H4 (cell line): ENCODE measurements at places on chromosomes 2 and 18. TPM values are rescaled to one million over a fixed set of nuclear protein-coding genes. Genes with fewer than 3 reads are reported as not detected.

GRCh38 chr2:241372361-241372992 is 16.4 kb downstream of the FARP2 start:
- DNase-seq = no peak

GRCh38 chr2:168583710-168584521 is 127.8 kb downstream of the CERS6 start:
- peak; percentile 14 for DNase-seq

DNA sequence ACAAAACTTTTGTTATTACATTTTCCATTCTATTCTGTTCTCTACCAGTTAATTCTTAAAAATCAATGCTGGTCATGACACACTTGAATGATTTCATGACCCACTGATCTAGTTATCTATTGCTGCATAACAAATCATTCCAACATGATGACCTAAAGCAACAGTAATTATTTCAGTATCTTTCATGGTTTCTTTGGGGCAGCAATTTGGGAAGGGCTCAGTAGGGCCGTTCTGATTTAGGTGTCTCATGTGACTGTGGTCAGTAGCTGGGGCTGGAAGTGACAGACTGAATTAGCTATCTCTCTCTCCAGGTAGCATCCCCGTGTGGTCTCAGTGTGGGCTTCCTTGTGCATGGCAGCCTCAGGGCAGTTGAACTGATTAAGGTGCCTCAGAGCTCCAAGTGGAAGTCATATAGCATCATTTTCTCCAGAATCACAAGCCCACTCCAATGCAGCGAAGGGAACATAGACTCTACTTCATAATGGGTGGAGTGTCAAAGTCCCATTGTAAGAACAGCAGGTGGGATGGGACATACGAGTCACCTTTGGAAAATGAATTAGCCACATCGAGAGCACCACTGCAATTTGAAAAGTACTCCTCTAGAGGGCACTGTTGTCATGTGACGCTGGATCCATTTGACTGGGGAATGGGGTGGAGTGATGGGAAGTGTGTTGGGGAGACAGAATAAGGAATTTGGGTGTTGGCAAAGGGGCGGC is 39.1 kb upstream of the FAM136A start:
- peak; percentile 35 for DNase-seq

GRCh38 chr2:85748985-85749875 is 4.6 kb upstream of the ATOH8 start:
- no peak for DNase-seq

DNA sequence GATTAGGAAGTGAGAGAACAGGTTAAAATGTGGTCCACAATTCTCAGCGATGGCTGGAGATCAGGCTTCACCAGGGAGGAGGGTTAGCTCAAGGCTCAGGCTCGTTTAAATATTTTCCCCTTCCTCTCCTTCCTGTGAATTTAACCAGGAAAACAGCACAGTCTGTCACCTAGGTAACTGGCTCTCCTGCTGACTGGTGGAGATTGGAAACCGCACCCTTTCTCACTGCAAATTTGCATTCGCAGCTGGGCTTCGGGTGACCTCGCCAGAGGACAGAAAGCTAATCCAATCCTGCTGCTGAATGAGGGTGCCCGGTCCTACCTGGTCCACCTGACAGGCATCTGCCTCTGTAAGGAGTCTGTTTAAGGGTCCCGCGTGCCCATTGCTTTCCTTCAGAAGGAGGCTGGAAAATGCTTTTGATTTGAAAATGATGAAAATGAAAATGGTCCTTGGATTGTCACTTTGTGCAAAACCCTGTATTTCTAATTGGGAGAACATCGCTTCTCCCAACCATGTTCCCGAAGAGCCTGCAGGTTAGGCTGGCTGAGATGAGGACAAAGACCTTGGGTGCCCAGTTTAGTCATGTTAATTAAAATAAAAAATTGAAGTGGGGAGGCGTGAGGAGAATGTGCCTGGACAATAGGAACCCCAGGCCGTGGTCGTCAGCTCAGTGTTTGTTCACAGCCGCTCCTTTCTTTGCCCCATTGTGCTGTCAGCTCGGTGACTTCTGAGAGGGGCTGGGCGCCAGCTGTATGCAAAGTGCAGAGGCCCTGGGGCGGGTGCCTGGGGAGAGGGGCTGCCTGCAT is 43.4 kb upstream of the MTCL1 start:
- no peak for DNase-seq

DNA sequence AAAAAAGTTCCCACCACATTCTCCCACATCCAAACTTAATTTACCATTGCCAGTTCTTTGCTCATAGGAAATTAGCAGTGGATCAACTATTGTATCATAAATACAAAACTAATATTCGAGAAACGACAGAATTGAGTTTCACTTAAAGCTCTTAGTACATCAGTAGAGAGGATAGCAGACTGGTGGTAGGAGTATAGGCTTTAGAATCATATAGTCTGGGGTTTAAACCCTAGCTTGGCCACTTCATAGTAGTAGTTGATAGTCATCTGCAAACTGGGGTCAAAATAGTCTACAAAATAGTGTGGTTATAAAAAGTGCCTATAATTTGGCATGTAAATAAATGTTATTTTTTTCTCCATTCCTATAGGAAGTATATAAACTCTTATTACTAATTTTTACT is 30.9 kb downstream of the PIK3C3 start:
- no peak for DNase-seq

GRCh38 chr2:28750316-28751251 is 1.0 kb upstream of the PPP1CB start:
- DNase-seq = peak; percentile 15

DNA sequence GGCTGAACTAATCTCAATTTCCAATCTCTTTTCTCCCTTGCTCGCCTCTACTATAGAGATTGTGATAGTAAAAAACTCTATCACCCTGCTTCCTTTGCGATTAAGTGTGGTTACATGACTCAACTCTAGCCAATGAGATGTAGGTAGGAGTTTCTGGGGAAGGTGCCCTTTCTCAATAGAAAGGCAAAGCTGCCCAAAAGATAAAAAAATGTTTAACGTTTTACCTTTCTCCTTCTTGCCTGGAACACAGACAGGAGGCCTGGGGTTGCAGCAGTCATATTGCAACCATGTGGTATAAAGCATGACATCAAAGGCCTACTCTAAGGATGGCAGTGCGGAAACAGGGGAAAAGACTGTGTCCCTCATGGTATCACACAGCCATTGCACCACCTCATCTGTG is 31.5 kb downstream of the TMEM37 start:
- DNase-seq = no peak

DNA sequence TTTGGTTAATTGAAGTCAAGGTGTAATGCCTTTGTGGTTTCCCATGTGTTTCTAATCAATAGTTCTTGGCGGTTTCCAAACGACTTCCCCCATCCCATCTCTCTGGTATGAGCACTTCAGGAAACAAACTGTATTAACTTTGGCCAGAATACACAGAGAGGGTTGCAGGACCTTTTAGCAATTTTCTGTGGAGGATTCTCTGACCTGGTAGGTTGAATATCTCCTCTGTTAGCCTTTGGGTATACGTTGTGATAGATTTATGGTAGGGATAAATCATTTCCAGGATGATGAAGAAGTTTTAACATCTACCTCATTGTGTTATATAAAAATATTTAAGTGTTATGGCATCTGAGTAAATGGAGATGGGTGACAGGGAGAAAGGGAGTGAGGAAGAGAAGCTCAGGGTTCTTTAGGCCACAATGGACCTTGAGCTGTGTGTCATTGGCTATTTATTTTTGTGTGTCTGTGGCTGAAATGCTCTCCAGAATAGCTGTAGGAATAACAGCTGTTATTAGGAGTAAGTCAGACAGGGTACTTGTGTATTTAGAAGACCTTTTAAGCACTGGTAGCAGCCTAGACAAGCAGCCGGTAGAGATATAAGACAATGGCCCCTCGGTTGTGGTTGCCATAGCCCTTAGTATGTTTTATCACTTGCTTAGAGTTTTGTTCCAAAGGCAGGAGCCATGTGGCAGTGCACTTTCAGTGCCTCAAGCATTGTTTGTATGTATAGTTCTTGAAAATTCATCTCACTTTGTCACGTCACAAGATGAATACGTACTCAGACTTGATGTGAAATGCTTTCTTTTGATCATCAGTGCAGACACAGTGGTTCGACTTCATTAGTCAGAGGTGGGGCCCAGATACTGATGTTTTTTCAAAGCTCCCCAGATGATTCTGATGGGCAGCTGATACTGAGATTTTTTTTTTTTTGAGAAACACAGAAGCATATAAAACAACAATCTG is 91.1 kb downstream of the FMNL2 start:
- DNase-seq = no peak

DNA sequence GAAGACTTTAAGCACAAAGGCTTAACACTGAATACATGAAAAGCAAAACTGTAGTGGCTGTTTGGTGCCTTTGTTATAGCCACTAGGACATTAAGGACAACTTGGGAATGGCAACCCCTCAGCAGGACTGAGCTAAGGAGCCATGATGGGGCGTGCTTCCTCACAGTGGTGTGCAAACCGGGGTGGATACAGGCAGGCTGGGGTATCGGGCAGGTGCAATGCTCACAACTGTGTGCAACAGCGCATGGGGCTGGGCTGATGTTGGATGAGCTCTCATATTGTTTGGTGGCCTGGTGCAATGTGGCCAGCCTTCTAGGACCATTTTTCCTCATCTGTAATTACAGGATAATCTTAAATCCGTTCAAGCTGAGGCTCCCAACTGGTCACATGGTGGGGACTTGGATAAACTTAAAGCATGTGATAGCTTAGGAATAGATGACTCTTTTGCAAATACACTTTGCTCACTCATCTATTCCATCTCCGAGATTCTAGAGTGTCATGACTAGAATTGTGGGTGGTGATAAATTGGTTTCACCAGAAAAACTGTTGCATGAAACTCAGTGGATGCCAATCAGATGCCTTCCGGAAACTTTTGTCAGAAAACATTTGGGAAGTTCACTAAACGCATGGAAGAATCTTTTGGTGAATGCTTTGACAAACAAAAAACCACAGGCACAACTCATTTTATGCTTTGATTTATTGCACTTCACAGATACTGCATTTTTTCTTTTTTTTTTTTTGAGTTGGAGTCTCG is 116.5 kb downstream of the PXDN start:
- DNase-seq = no peak

- DNase-seq = no peak
Observed at GRCh38 chr2:185242462-185242861, 496.1 kb upstream of the FSIP2 start.

- no peak for DNase-seq
Observed at GRCh38 chr2:218280260-218280870, 10.0 kb downstream of the PNKD start.

DNA sequence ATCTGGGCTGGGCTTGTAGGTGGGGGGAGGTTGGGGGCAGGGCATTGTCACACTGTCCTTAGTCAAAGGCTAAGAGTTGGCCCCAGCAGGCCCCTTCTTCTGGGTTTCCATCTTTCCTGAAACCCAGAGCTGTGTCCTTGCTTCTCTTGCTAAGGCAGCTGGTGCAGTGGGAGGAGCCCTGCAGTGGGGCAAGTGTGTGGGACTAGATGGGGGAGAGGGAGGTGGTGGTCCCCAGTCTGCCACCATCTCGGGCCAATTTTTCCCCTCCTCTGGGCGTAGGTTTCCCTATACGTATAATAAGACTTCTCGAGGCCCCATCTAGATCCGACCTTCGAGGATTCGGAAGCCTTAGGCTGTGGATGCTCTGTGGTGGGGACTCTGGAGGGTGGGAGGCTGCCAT is 3.5 kb downstream of the KCNF1 start:
- no peak for DNase-seq

- no peak for DNase-seq
Observed at GRCh38 chr2:179428649-179429048, 164.0 kb upstream of the SESTD1 start.

DNA sequence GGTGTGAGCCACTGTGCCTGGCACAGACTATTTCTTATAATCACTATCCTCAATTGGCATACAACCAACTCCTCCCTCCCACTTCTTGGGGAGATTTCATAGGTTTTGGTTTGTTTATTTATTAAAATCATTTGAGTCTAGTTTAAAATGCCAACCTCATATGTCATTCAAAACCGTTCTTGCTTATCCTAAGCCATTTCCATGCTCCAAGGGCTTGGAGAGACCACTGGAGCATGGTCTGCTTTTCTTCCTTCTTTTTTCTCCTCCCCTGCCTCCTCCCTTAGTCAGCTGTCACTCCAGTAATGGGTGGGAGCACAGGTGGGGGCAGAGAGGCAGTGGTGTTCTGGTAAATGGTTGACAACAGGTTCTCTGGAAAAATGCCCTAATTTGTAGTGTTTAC is 20.4 kb upstream of the KCNS3 start:
- no peak for DNase-seq

GRCh38 chr2:88680266-88680902 is 11.1 kb upstream of the RPIA start:
- DNase-seq = no peak

GRCh38 chr2:191006997-191007783 is 6.8 kb downstream of the STAT1 start:
- DNase-seq = no peak

- DNase-seq = no peak
Observed at GRCh38 chr2:175560521-175561169, 379.1 kb upstream of the ATP5MC3 start.

CCDC148 gene
- 0.52 and 1.5 TPM in 2 replicates for total RNA-seq

TRIP12 gene
- total RNA-seq = 61.8 and 69.2 TPM in 2 replicates

DPP4 gene
- not detected in 2 replicates for total RNA-seq

FRZB gene
- total RNA-seq = 0.08 and 0.10 TPM in 2 replicates

ADD2 gene
- 16.3 and 24.3 TPM in 2 replicates for total RNA-seq

NAB1 gene
- total RNA-seq = 22.6 and 28.7 TPM in 2 replicates

ATP6V1B1 gene
- 0.33 and 0.45 TPM in 2 replicates for total RNA-seq

NEU2 gene
- total RNA-seq = not detected in 2 replicates

PAX8 gene
- total RNA-seq = 0.08 TPM in 1 of 2 replicates, not detected in the other
